Activated naive CD4-positive, alpha-beta T cell treated with anti-CD3 and anti-CD28 coated beads for 36 hours (primary cell): ENCODE measurements at places on chromosomes 1 and 21.
A peak's percentile ranks its signal among the peaks of the same experiment; 100 is the strongest.

DNA sequence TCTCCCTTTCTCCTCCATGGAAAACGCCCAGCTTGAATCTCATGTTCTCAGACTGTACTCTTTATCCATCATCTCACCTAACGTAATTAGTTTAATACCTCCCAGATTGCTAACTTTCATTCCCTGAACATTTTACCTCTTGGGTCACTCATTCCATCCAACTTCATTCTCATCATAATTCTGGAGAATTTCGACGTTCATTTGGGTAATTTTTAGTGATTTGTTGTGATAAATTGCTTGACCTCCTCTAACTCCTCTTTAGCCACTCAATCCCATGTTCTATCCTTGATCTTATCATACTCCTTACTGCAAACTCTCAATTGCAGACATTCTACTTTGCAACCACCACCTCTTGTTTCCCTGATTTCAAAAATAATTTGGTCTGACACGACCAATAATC lies 28.4 kb downstream of the RPE65 start:
- DNase-seq: no peak

- DNase-seq: no peak
Observed at GRCh38 chr1:236692128-236692527, 5.8 kb downstream of the ACTN2 start.

DNA sequence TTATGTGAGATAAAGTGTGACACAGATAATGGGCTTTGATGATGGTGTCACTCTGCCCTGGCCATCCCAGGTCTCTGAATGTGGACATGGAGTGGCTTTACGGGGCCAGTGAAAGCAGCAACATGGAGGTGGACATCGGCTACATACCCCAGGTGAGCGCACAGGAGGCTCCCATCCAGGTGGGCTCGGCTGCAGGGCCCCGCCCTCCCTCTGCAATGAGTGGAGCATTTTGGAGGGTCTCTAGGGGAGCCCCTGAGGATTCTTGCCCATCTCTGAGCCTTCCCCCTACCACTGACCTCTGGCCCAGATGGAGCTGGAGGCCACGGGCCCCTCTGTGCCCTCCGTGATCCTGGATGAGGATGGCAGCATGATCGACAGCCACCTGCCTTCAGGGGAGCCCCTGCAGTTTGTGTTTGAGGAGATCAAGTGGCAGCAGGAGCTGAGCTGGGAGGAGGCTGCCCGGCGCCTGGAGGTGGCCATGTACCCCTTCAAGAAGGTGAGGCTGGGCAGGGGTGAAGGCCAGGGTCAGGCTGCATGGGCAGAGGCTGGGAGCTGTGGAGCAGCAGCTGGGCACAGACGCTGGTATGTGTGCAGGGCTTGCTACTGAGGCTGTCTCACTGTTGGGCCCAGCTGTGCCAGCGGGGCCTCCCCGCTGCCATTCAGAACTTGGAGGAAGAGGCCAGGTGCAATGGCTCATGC lies 8.2 kb upstream of the MTFR1L start:
- no peak for DNase-seq

GRCh38 chr1:159201642-159202041 lies 3.0 kb upstream of the ACKR1 start:
- DNase-seq: no peak

DNA sequence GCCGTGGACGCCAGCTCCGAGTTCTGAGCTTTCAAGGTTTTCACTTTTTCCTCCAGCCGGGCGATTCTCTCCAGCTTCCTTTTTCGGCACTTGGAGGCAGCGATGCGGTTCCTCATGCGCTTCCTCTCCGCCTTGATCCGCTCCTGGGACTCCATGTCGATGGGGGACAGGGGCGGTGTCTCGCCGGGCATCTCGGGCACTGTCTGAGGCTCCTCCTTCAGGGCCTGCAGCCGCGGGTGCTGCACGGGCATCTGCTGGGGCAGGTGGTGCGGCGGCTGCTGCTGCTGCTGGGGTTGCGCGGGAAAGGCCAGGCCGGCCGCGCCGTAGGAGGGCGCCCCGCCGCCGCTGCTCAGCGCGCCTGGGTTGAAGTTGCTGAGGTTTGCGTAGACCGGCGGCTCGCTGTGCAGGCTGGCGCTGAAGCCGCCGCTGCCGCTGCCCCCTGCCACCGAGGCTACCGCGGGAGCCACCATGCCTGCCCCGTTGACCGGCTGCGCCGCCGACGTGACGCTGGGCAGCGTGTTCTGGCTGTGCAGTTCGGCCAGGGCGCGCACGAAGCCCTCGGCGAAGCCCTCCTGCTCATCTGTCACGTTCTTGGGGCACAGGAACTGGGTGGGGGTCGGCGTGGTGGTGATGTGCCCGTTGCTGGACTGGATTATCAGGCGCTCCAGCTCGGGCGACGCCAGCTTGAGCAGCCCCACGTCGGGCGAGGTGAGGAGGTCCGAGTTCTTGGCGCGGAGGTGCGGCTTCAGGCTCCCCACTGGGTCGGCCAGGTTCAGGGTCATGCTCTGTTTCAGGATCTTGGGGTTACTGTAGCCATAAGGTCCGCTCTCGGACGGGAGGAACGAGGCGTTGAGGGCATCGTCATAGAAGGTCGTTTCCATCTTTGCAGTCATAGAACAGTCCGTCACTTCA lies 1.4 kb downstream of the JUN start:
- peak; percentile 71 for DNase-seq

GRCh38 chr1:223179786-223180185 lies 36.7 kb upstream of the TLR5 start:
- no peak for DNase-seq

GRCh38 chr1:161162052-161162451 lies 2.8 kb downstream of the USP21 start:
- no peak for DNase-seq

DNA sequence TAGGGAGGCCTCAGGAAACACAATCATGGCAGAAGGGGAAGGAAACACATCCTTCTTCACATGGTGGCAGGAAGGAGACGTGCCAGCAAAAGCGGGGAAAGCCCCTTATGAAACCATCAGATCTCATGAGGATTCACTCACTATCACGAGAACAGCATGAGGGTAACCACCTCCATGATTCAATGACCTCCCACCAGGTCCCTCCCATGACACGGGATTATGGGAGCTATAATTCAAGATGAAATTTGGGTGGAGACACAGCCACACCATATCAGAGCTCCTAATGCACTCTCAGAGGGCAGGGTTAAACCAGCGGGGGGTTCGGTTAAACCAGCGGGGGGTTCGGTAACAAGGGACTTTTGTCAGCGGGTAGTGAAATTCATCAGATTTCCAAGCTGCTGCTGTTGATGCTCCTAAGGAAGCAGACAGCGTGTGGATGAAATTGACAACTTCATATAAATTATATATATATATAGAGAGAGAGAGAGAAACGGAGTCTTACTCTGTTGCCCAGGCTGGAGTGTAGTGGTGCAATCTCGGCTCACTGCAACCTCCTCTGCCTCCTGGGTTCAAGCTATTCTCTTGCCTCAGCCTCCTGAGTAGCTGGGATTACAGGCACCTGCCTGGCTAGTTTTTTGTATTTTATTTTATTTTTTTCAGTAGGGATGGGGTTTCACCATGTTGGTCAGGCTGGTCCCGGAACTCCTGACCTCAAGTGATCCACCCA lies 4.2 kb downstream of the CSTB start:
- no peak for DNase-seq

DNA sequence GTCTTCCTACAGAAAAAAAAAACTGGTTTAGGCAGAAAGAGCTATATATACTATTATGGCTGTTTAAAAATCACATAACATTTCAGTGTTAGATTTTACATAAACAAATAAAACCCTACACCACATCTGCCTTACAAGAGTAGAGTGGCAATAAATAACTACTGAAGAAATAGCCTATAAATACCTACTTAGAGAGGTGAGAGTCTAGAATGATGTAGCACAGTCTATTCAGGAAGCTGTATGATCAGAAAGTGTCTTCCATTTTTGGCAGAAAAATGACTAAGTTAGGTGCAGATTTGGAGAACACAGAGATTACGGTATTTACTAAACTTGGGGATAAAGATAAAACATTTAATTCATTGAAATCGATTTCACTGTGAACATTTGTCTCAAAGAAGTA lies 75.5 kb downstream of the VAV3 start:
- DNase-seq: no peak

DNA sequence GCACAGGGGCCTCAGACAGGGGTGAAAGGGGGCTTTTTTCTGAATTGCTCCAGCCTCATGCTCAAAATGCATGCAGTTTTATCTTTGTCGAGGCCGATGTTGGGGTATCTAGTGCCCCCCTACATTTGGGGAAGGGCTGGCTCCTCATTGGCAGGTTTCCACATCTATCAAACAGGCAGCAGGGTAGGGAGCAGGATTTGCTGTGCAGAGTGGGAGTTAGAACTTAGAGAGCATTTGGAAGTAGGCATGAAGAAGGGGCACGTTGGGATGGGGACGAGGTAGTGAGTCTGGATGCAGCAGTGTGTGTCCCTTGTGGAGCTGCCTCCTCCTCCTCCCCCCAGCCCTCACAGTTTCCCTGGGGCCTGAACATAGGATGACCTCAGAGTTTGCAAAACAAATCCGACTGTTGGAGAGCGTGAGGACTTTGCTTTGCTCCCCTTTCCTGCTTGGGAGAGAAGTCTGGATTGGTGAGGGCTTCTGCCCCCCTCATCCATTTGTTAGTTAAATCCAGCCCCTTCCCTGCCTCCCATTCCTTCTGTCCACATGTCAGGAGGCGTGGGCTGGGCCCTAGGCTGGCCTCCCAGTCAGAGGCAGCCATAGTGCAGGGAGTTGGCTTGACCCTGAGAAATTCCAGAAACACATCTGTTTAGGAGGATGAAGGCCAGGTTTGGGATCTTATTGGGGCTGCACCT lies 36.9 kb upstream of the GPR37L1 start:
- no peak for DNase-seq

- no peak for DNase-seq
Observed at GRCh38 chr1:167431261-167431908, 86.9 kb downstream of the CD247 start.

DNA sequence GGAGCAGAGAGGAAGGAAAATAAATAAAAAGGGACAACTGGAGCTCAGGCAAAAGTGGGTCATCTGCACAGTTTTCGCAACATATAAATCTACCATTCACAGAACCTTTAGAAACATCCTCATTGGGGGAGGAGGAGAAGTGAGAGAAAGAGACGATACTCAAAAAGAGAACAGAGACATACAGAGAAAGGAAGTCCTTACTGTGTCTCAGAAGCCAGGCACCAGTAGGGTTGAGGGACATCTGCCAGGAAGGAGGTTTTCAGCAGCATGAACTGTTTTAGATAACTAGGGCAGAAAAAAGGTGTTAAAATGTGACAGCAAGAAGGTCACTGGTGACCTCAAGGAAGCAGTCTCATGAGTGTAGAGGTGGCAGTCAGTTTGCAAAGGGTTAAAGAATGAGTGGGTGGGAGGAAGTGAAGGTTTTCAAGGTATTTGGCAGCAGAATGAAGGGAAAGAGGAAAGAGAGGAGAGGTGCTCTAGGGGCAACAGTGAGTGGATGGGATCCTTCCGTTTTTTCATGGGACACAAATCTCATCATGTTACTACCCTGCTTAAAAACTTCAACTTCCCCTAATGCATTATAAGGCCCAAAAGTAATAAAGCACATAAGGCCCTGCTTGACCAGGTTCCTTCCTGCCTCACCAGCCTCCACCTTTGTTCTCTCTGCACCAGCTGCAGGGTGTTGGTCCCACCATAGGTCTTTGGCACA lies 9.5 kb downstream of the JAK1 start:
- peak; percentile 79 for DNase-seq

- no peak for DNase-seq
Observed at GRCh38 chr1:25727088-25727487, 72.9 kb upstream of the SELENON start.

DNA sequence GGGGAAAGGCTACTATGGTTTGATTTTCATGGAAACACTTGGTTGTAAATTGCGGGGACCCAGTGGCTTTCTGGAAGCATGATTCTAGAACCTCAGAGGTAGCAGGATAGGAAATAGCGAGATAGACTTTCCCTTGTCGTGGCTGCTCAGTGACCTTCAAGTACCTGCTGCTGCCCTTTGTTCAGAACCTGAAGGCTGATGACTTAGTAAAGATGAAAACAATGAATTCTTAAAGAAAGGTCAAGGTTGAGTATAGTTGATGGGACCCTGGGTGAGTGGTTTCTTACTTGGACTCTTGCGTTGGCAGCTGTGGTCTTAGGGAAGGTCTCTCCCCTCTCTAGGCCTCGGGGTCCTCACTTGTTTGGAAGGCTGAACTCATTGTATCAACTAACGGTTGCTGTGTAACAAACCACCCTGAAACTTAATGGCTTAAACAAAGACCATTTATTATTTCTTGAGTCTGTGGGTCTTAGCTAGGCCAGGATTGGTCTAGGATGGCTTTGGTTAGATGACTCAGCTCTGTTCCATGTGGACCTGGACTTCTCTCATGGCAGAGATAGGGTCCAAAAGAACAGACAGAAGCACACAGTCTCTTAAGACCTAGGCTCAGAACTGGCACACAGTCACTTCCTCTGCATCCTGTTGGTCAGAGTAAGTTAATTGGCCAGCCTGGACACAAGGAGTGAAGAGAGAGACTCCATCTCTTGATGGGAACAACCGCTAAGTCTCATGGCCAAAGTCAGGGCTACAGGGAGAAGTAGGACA lies 89.2 kb upstream of the SELENON start:
- no peak for DNase-seq

DNA sequence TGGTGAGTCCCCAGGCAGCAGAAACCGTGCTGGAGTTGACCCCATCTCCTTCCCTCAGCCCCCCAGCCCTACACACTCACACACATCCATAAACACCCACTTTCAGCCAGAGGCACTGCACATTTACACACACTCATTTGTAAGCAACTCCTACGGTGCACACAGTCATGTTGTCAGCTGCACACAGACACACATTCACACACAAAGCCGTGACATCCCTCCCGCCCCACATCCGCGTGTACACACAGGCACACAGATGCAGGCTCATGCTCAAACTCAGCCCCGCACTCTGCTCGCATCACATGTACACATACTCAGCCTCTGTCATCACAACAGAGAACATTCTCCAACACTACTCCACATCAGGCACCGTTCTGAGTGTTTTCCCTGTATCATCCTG lies 47.6 kb downstream of the LACTBL1 start:
- DNase-seq: no peak

DNA sequence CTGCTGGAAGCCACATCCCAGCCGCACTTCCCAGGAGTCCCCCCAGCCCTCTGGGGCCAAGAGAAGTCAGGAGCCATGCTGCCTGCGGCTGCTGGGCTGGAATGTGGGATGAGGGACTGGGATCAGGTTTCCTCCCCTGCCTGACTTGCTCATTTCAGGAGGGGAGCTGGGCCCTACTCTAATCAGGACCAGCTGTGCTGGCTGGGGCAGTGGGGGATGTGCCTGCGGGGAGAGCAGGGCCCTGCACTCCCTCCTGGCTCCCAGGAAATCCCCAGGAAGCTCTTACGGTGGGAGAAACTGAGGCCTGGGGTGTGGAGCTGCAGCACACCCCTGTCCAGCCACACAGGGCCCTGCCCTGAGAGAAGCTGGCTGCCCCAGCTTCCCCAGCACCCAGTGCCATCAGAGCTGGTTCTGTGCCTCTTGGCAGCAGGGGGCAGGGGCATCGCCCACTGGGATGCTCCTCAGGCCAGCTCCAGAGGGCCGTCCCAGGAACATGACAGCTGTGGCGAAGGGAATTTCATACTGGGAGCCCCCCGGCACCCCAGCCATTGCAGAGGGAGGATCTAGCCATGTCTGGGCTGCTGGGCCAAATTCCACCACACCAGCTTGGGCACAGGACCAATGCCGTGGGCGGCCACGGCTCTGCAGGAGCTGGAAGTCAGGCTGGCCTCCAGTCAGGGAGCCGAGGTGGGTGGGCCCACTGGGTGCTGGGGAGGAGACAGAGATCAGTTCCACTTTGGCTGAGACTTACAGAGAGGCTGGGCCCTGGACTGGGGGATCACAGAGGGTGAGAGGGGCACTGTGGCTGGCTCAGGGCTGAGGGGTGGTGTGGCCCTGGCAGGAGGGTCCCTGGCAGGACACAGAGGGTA lies 21.3 kb upstream of the PRSS38 start:
- DNase-seq: no peak

GRCh38 chr1:49171941-49172593 lies 395.4 kb upstream of the BEND5 start:
- no peak for DNase-seq
